ENCODE measurements at places on chromosomes 5 and 9. TPM values are rescaled to one million over a fixed set of nuclear protein-coding genes. Genes with fewer than 3 reads are reported as not detected.

GRCh38 chr5:165837286-165837685, 2331.9 kb downstream of the MAT2B start:
- no peak for DNase-seq

GRCh38 chr5:173331956-173332479, 3.8 kb upstream of the STC2 start:
- DNase-seq, result peak; percentile 75

- DNase-seq, result no peak
Observed at GRCh38 chr5:139462586-139463276, at the start of gene ECSCR. Gene ECSCR (minus strand): TSS chr5:139462743. CDS start chr5:139462670, 73 bp downstream.

DNA sequence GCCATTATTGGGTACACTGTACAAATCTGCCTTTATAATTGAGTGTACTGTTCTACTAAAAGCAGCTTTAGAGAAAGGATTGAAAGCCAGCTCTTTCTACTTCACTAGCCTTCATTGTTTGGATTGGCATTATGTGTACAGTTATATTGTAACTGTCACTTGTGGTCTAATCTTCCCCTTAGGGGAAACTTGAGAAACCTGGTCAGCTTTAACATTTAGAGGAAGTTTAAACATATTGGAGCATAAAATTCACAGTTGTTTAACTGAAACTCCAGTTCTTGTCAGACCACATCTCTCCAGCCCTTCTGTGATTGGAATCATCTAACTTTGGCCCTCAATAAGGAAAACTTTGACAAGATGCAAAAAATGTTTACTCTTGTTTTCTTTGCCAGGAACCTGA, 24.6 kb downstream of the PIK3R1 start:
- DNase-seq, result no peak

GRCh38 chr5:58497921-58498320, 6.7 kb downstream of the GAPT start:
- DNase-seq, result no peak

DNA sequence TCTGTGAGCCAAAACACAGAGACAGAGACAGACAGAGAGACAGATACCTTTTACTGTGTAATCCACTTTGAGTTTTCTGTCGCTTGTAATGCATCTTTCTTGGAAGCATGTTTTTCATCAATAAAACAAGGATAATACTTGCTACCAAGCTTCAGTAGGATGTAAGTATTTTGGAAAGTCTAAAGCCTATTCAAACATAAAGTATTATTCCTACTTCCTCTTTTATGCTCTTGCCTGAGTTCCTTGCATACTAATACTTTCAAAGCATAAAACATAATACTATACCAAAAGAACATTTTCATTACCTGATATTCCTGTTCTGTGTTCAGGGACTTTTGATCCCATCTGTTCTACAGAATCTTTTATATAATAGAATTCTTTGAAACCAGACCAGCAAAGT, 64.5 kb upstream of the SLC30A5 start:
- no peak for DNase-seq

GRCh38 chr5:149358294-149358651, 427 bp downstream of the PCYOX1L start:
- DNase-seq, result no peak

GRCh38 chr9:135673941-135674340, 10.8 kb downstream of the LCN9 start:
- no peak for DNase-seq

DNA sequence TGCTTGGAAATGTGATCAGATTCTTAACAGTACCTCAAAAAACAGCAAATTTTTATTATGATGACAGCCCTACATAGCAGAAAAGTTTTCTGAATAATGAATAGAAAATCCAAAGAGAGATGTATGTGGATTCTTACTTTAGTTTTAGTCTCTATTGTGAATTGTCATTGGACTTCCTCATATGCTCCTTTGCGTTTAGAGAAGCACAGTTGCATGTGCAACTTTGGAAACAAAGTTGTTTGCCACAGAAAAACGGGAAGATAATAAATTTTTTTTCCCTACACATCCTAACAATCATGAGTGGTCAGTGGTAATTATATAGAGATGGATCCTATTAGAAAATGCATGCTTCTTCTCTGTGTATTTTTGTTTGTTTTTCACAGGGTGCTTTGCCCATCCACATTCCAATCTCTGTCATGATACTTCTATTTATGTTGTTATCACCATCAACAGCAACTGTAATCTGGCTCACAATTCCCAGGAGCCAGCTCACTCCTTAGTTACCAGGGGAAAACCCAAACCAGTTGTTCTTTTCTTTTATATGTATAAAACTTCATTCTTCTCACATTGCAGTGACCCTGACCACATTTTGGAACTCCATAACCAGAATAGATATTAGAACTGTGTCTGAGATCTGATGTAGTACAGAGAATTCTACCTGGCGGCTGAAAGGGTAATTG, 118.7 kb downstream of the NDUFS4 start:
- DNase-seq, result no peak

DNA sequence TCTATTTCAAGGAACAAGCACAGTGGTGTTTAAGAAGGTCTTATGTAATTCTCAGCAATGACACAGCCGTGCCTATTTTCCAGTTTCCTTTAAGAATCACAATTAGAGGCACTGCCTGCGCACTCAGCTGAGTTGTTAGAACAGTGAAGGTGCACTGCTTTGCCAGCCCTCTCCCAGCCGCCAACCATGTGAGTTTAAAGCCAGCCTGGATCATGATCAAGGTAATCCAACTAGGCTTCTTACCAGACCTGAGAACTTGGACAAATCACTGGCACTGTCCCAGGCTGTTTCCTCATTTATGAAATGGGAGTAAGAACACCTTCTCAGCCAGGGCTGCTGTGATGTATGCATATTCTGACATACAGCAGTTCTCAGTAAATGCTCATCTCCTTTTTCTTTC, 99.6 kb downstream of the ASTN2 start:
- no peak for DNase-seq

- peak; percentile 58 for DNase-seq
Observed at GRCh38 chr5:31809050-31809870, 170.3 kb downstream of the PDZD2 start.

DNA sequence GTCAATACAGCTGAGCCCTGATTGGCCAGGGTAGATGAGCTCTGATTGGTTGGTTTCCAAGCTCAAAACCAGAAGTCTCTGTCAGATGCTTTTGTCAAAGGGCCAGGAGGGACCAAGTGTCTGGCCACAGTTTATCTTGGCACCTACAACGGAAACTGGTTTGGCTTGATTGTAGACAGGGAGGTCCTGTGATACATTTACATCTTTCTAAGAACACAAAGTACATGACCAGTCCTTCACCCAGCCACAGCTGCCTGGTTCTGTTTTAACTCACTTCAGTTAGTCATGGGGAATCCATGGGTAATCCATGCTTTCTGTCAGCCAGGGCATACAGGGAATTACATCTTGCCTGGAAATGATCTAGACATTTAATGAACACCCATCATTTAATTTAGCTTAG, 171.2 kb downstream of the SLC12A2 start:
- no peak for DNase-seq

- no peak for DNase-seq
Observed at GRCh38 chr5:9121597-9121996, 424.3 kb downstream of the SEMA5A start.

DNA sequence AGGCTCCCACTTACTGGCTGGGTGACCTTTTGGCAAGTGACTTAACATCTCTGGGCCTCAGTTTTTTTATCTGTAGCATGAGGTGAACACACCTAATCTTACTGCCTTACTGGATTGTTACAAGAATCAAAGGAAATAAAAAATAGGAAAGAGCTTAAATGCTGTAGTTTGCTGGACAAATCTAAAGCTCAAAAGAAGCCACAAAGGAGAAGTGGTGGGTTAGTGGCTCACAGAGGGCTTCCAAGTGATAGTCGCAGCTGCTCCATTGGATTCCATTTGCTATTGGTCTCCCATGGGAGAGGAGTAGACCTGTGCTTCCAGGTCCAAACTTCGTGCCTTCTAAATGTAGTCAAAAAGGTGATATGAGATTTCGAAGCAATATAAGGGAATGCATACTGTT, 123.6 kb downstream of the SEMA6A start:
- DNase-seq, result no peak

DNA sequence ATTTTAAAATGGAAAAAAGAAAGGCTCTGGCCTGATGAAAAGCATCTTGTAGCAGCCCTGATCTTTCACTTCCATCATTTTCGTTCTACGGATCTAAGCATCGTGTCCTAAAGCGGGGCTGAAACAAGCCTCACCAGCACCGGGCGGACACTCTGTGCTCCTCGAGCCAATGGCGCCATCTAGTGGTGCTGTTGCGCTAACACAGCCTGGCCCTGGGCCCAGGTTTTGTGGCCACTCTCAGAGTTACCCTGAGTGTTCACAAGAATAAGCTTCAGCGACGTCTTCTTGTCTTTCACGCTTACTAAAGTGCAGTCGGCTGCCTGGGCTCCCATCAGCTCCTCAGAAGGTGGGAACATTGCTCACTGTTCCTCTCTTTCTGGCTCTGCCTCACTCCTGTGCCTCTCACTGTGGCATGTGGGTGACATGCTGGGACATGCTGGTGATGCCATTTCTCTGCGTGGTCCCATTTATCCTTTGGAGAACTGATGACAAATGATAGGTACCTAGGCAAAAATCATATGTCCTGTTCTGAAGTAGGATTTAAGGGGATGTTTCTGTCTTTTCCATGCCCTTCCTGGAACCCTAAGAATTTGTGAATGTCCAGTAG, 32.7 kb downstream of the DMRT3 start:
- DNase-seq, result peak; percentile 51

The TEK gene
- 10.4 TPM for total RNA-seq

The HEMGN gene
- 30.6 TPM for total RNA-seq

The CEP72 gene
- total RNA-seq, result 4.4 TPM

The IFT74 gene
- total RNA-seq, result 21.9 TPM

The PCDHGA12 gene
- total RNA-seq, result 3.9 TPM

The HAPLN1 gene
- total RNA-seq, result 1.6 TPM

The RANBP3L gene
- 5.1 TPM for total RNA-seq

The PCDH12 gene
- total RNA-seq, result 8.2 TPM

The GPR150 gene
- not detected for total RNA-seq

The NIPAL4 gene
- total RNA-seq, result 11.9 TPM

The UNC13B gene
- total RNA-seq, result 13.9 TPM

The EQTN gene
- 1.4 TPM for total RNA-seq

The GHR gene
- 25.4 TPM for total RNA-seq

The OGN gene
- 281 TPM for total RNA-seq

Data from skin of body (tissue), 3 donors.